ENCODE measurements at places on chromosomes 1 and 21. TPM values are rescaled to one million over a fixed set of nuclear protein-coding genes. Genes with fewer than 3 reads are reported as not detected.

DNA sequence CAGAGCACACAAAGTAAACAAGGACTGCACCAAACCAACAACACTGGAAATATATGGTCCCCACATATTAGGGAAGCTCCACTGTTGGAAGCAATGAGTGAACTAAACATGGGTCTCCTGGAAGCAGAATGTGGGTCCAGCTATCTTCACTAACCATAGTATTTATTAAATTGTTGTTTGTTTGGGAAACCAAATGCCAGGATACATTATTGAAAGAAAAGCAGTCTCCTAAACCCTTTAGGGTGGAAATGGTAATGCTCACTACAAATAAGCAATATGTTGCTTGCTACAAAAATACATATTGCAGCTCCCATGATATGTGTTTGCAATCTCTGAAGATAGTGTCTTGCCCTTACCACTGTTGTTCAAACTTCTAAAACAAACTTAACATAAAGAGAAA, 2.2 kb downstream of the NEGR1 start:
- DNase-seq, result no peak

GRCh38 chr1:110951161-110951560, 12.6 kb downstream of the LRIF1 start:
- no peak for DNase-seq

DNA sequence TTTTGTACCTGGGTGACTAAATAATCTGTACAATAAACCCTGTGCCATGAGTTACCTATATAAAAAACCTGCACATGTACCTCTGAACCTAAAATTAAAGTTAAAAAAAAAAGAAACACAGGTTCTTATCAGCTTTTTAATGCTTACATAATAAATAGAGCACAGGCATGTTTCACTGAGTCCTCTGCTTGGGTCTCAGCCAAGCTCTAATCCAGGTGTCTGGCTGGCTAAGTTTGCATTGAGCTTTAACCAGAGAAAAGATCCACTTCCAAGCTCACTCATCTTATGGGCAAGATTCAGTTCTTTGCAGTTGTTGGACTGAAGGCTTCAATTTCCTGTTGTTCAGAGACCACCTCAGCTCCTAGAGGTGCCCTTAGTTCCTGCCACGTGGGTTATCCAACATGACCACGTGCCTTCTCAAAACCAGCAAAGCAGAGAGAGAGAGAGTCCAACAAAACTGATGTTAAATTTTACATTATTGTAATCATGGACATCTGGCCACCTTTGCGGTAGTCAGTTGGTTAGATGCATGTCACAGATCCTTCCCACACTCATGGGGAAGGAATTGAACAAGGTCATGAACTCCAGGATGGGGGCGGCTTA, 68.2 kb upstream of the TMPRSS2 start:
- DNase-seq, result no peak

DNA sequence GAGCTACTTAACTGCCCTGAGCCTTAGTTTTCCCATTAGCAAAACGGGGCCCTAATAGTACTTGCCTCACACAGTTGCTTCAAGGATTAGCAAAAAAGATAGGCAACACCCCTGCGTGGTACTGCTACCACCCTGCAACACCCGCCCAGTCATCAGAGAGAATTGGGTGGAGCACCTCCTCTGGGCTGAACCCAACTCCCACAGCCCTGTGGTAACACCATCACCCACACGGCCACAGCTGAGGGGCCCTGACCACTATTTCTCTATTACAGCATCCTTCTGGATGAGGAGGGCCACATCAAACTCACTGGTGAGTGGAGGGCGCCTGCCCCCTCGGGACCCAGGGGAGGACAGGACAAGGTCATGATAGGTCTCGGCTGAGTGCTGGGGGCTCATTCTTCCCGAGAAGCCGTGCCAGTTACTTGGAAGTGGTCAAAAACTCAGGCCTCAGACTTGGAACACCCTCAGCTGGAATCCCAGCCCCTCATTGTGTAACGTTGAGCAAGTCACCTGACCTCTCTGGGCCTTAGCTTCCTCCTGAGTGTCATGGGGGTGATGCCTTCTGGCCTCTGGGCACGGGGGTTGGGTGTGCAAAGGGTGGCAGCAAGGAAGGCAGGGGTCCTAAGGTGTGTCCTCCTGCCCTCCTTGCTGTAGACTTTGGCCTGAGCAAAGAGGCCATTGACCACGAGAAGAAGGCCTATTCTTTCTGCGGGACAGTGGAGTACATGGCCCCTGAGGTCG, 24.6 kb downstream of the RPS6KA1 start:
- DNase-seq, result no peak

DNA sequence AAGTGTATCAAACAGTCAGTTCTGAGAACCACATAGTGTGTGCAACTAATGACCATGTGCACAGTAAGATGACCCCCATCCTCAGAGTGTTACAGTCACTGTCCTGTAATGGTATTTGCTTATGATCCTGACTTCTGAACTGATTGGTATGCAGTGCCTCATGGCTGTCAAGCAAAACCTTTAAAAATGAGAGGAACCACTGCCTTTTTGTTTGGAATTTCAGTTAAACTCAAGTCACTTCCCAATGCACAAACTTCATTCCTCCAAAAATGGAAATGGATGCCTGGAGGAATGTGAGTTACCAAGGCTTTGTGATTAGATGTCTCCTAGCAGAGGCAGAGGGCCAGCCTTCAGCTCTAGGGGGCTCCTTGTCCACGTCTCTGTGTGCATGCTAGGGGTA, 10.5 kb downstream of the C1orf198 start:
- DNase-seq, result no peak

Gene SPRR4
- total RNA-seq, result not detected

Gene CPLANE2
- 26.0 TPM for total RNA-seq

DNA sequence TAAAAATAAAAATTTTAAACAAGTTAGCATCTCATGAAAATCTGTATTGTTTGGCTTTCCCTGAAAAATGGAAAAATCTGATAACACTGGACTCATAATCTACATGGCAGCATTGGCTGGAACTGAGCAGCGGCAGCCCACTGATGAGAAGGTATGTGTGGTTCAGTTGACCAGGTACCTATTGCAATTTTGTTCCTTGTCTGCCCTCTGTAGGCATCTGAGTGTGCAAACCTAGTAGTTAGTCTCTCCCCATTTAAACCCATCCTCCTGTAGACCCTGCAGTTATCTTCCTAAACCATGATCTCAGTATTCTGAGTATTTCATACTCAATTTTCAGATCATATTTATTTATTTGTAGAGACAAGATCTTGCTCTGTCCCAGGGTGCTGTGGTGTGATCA, 59.4 kb upstream of the SERBP1 start:
- DNase-seq, result no peak

Gene PYHIN1
- total RNA-seq, result 1.2 TPM

GRCh38 chr1:109847251-109847650, 63.4 kb upstream of the CSF1 start:
- no peak for DNase-seq

- peak; percentile 80 for DNase-seq
These were observed 4.4 kb upstream of the RUNX1 start for GRCh38 chr21:35053356-35054096.

- DNase-seq, result no peak
These were observed 151.9 kb upstream of the FGGY start for GRCh38 chr1:59144959-59145358.

GRCh38 chr1:143667730-143668129, 304.1 kb downstream of the FAM72C start:
- no peak for DNase-seq

GRCh38 chr1:209800984-209801834, 4.7 kb downstream of the IRF6 start:
- no peak for DNase-seq

GRCh38 chr1:53662169-53662568, 76.8 kb downstream of the GLIS1 start:
- DNase-seq, result no peak

- DNase-seq, result no peak
These were observed 26.5 kb downstream of the TRIM45 start for GRCh38 chr1:117094841-117095604.

Gene COL8A2
- total RNA-seq, result 20.7 TPM

- no peak for DNase-seq
These were observed 834.0 kb upstream of the TMPRSS15 start for GRCh38 chr21:19237608-19238007.

Gene CAMK1G
- 0.13 TPM for total RNA-seq

DNA sequence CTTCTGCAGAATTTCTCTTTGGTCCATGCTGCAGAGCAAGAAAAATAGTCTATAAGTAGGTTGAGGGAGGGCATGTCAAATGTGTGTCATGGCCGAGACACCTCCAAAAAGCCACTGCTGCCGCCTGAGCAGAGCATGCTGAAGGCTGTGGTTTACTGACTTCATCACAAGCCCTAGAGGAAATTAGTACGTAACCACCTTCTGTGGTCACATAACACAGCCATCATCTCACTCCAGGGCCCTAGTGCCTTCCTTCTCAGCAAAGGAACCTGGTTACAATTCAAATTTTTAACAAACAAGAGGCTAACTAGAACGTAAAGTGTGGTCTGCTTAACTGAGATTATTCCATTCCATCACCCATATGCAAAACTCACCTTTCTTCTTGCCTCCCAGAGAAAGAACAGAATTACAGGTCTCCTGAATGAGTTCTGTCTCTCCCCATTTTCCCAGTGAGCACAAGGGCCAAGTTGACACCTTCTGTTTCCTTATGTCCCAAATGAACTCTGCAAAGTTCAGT, at the start of gene PTPN22:
Gene PTPN22 (minus strand): TSS at position 116 of the 517 bp plus-strand sequence.
- DNase-seq, result no peak

- no peak for DNase-seq
These were observed 17.7 kb upstream of the C1orf87 start for GRCh38 chr1:60091195-60091715.

DNA sequence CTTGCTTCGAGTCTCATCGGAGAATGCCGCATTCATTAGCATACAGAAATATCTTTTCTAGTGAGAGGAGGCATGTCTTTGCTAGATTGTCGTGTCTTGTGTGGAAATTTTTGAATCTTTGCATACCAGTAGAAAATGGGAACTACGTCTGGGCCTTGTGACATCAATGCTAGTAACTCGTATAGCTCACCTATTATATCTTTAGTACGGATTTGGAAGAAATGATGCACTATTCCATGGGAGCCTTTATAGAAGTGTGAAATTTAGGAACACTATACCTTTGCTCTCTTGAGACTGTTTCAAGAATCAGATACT, 835 bp downstream of the UHMK1 start:
- DNase-seq, result no peak

DNA sequence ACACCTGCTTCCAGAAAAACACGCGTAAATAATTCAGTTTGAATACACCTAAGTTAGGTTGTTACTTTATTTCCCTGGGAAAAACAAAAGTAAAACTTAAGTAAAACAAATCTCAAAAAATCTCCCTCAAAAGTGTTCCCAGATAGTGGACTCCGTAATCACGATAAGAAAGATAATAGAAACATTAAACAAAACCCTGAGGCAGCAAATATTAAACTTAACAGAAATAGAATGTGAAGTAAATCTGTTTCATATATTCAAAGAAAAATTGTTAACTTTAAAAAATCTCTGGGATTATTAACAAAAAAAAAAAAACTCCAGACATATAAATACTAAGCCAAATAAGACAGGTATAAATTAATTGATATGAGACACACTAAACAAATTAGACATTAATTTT, 743.2 kb upstream of the NCAM2 start:
- no peak for DNase-seq

- DNase-seq, result no peak
These were observed 19.9 kb upstream of the PTCH2 start for GRCh38 chr1:44862829-44863401.

Gene IL19
- total RNA-seq, result not detected

- DNase-seq, result no peak
These were observed 5.5 kb upstream of the AVPR1B start for GRCh38 chr1:206122686-206123085.

DNA sequence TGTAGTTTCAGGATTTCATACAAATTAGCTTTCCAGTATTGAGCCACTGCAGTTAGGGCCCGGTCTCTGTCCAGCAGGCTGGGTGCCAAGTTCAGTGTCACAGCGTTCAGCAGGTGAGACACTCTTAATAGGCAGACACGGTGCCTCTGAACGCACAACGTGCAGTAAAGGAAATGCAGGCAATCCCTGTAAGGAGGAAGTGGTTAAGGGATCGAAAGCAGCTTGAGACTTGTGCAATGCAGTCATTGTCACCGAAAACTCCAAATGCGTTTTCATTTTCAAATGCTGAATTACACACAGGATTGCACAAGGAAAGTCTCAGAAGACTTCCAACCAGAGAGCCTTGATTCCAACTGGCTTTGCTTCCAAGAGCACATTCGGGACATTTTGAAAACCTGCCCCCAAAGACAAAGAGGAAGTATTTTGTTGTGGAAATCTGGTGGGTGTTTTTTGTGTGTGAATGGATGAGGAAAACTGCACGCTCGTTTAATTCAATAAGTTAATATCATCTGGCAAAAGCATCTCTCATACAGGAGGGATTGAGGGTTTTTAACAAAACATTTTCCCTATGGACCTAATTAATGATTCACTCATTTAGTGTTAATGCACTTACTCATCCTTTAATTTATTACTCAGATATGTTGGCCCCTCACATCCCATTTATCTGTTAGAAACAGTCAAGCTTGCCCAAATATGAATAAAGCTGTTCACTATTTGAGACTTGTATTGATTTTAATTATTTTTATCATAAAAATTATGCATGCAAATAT, 61.6 kb downstream of the PTGS2 start:
- no peak for DNase-seq

DNA sequence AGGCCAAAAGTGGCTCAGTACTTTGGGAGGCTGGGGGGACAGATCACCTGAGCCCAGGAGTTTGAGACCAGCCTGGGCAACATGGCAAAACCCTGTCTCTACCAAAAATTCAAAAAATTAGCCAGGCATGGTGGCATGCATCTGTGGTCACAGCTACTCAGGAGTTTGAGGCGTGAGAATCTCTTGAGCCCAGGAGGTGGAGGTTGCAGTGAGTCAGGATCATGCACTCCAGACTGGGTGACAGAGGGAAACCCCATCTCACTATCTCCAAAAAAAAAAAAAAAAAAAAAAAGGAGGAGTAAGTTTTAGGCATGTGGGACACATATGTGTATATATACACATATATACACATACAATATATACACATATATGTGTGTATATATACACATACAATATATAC, 165.3 kb upstream of the DPYD start:
- DNase-seq, result no peak

Gene HSD3B2
- total RNA-seq, result not detected
